ENCODE measurements at places on chromosomes 11 and 22.

- DNase-seq = no peak
Observed at GRCh38 chr11:1238767-1239595, 16.1 kb downstream of the MUC5B start.

DNA sequence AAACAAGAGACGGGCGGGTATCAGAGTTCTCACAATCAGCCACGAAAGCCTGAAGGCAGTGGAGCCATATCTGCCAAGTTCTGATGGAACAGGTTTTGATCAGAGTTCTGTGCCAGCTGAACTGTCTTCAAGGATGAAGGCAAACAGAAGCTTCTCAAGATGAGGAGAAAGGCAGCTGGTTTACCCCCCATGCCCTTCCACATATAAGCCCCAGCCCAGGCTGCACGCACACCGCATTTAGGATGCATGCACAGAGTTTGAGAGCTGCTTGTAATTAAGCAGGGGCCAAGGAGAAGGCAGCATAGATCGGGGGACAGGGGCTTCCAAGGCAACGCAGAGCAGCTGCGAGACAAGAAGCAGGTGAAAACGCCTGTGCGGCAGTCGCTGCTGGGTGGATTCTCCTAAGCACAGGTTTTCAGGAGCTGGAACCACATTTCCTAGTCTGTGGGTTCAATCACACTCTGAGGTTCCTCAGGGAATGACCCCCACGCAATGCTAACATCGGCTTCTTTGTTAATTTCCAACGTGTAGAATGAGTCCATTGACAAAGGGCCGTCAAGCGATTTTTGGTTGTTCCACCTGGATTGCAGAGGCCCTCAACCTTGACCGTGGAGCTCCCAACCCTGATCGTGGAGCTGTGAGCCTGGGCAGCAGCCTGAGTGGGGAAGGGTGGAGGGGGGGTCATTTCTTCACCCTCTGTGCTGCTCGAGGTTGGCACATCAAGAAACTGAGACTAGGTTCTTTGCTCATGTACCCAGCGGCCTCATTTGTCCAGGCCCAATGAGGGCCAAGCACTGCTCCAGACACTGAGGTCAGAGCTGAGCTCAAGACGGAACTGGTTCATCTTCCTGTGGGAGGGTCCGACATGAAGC lies 81.7 kb upstream of the SHISAL1 start:
- DNase-seq = no peak

GRCh38 chr11:6843670-6844069 lies 1.8 kb upstream of the OR10A5 start:
- no peak for DNase-seq

DNA sequence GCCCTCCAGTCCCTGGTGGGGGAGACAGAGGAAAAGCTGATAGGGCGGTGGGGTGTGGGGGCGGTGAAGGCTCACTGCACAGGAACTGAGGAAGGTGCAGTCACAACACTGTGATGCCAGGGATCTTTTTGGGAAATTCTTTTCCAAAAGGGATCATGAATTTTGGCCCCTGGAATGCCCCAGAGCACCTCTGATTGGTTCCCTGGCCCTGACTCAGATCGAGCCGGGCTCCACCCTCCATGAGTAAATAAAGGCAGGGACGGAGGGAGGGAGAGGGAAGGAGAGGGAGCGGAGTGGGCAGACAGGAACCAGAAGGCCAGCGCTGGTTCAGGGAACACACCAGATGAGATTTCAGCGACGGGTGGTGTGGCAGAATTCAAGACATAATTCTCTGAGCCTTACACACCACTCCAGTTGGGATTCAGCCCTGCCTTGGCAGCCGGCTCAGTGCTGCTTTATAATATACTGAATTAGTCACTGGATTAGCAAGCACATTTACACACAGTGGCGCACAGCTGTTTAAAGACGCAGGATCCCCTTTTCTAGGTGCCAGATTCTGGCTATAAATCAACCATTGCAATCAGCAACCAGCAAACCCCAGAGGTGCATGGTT lies 80.3 kb downstream of the ETS1 start:
- DNase-seq = no peak

- DNase-seq = no peak
Observed at GRCh38 chr22:39526736-39527171, 5.8 kb downstream of the RPS19BP1 start.

GRCh38 chr22:25696763-25697162 lies 45.2 kb upstream of the MYO18B start:
- DNase-seq = no peak

DNA sequence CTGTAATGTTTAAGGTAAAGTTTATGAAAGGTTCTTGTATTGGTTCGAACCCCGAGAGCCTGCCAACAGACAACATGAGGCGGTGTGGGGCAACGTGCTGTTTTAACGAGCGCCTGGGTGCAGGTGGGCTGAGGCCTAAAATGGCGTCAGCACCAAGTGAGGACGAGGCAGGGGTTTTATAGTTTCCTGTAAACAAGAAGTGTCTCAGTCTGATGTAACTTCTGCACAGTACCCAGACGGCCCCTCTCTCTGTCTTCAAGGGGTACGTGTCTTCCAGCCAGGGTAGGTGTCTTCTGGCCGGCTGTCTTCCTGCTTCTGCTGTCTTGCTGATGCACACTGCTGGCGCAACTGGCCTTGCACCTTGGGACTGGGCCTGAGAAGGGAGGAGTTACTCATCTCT lies 2.7 kb downstream of the PPFIBP2 start:
- no peak for DNase-seq

DNA sequence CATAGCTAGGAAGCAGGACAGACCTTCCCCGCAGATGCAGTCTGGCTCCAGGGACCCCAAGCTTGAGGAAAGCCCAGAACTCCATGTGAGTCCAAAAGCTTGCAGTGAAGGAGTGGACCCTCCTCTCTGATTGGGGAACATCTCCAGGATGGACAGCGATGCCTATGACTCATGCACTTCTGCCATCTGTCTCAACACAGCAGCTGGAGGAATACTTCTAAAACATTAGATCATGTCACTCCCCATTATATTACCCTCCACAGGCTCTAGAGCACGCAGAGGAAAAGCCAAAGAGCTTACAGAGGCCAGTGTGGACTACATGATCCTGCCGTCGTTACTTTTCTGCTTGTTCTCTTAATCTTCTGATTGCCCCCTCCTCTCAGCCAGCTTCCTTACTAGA lies 605.7 kb downstream of the INSC start:
- no peak for DNase-seq

DNA sequence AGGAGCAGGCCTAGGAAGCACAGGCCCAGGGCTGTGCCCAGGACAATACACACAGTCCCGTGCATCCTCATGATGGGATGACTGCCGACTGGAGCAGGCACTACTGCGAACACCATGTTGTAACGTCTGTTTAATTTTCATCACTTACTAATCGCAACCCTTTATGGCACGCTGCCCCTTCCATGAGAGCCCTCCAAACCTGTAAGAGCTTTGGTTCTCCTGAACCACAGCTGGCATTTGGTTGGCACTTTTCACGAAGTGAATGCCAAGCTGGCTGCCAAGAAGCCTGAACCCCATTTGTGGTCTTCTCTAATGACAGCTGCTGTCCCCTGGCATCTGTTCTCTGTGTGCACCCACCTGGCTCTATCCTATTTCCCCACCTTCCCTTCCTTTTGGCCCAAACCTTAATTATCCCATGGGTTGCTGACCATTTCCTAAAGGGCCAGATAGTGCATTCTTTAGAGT lies 36.5 kb downstream of the APOL1 start:
- no peak for DNase-seq

DNA sequence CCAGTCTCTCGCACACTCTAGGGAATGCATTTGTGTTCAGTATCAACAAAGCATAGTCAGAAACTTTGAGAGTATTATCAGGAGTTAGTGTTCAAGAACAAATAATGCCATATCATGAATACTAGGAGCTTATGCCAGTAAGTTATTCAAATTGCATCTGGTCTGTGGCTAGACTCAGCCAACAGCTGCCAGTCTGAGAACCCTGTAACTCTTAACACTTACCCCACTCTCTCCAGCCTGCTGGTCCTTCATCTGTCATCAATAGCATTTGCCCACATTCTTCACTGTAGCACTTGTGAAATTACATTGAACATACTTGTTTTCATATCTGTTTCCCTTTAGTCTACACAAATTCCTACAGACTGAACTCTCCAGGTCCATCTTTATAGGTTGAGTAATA lies 1157.5 kb upstream of the RAG2 start:
- no peak for DNase-seq

- DNase-seq = no peak
Observed at GRCh38 chr11:115885535-115886421, 381.6 kb upstream of the CADM1 start.

DNA sequence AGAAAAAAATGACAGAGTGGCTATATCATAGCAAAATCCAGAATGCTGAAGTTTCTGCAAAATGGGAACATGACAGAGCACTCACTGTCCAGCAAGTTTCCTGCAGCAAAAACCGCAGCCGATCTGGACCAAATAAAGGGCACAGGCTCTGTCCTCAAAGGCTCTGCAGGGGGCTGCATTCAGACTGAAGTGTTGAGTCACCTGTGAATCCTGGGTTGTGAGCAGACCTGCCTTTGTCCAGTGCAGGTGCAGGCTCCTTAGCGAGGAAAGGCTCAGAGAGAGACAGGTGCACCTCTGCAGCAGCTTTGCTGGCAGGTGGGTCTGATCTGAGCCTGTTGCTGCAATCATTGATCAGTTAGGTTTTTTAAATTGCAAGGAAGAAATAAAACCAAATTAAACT lies 29.3 kb upstream of the NFAM1 start:
- no peak for DNase-seq

DNA sequence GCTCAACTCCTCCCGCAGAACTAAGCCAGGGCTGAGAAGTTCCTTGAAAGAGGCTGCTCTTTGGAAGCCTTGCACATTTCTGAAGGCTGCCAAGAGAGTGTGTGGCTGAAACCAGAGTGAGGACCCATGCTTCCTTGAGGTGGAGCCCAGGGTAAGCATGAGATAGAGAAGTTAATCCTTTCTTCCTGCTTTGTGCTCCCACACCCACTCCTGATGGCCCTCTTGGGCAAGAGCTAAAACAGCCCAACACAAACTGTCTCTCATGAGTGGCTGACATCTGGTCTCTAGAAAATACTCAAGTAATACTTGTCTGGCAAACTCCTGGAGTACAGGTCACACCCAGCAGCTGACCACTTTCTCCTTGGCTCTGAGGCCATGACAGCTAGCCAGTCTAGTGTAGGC lies 523.7 kb downstream of the INSC start:
- DNase-seq = no peak

GRCh38 chr11:62860835-62861563 lies 19.7 kb upstream of the SLC3A2 start:
- DNase-seq = no peak

- DNase-seq = no peak
Observed at GRCh38 chr11:67389477-67389876, 2.3 kb upstream of the RAD9A start.

GRCh38 chr22:48836673-48837340 lies 990.9 kb downstream of the BRD1 start:
- DNase-seq = no peak

DNA sequence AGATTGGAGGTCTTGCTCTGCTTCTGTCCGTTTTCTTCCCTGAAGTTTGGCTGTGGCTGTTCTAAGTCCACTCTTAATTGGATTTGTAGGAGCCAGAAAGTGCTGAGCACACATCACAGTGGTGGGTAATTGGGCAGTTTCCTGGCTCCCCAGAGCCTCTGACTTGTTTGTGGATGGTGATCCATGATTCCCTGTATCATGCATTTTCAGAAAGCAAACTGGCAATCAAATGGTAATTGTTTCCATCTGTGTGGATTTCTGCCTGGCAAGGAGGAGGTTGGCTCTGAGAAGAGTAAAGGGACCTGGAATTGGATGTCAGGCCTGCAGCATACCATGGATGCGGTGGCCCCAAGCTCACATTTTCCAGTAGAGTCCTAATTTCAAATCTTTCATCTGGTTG lies 49.5 kb downstream of the PPFIBP2 start:
- DNase-seq = no peak

GRCh38 chr11:68007498-68008380 lies 2.4 kb upstream of the ALDH3B1 start:
- no peak for DNase-seq

GRCh38 chr11:35483131-35483820 lies 42.1 kb downstream of the PAMR1 start:
- DNase-seq = no peak

GRCh38 chr11:76208438-76209374 lies 2.4 kb upstream of the WNT11 start:
- peak; percentile 66 for DNase-seq

DNA sequence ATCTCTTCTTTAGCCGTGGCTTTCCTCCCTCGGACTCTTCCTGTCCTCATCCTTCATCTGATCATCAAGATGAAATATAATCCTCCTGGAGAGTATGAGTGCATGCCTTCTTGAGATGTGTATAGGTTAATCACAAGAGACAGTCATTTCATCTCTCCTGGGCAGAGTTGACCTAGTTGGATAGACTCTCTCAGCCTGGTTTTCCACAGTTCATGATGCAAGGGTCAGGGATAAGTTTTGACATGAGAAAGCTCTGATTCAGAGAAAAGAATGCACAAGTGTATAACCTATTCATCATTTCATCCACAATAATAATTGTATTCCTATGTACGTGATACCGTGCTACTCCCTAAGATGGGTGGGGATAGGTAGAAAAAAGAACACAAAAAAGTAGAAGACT lies 33.2 kb upstream of the CCDC90B start:
- no peak for DNase-seq

DNA sequence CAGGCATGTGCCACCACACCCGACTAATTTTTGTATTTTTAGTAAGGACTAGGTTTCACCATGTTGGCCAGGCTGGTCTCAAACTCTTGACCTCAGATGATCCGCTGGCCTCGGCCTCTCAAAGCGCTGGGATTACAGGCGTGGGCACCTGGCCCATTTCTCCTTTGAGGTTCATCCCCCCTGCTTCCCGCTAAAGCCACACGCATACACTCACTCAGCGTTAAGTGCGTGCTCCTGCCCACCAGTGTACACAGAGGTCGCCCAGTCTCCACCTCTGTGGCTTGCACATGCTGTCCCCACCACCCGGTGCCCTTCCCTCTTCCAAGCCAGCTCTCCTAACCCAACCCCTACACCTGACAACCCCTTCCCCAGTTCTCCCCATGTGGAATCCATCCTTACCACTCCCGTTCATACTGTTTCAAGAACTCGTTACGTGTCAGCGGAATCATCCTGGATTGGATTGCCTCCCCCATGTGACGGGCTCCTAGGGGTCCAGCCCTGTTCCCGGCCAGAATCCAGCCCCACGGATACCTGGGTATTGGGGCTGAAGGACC lies 15.7 kb upstream of the CYTH4 start:
- DNase-seq = no peak

DNA sequence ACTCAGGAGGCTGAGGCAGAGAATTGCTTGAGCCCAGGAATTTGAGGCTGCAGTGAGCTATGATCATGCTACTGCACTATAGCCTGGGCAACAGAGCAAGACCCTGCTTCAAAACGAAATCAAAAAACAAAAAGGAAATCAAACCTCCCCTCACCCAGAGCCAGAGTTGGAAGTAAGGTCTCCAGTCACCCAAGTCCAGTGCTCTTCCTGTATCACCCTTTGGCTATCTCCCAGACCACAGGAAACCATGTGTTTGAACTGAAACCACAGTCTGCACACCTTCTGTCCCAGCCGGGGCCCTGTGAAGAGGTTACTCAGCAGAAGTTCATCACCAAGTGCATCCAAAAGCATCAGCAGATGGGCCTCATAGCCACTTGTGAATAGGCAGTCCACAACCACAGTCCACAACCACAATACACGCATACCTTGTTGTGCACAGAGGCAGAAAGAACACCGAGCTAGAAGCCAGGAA lies 4.6 kb downstream of the MYH9 start:
- DNase-seq = no peak

GRCh38 chr11:12617632-12618031 lies 56.6 kb upstream of the TEAD1 start:
- no peak for DNase-seq

- DNase-seq = no peak
Observed at GRCh38 chr11:32088117-32088941, 2.5 kb upstream of the RCN1 start.

Measured in activated T-helper 1 cell treated with Interleukin-2 at 50 U/mL for 16 hours (primary cell).